ENCODE measurements at places on chromosomes 3 and 15.

GRCh38 chr3:8460815-8461456 is 40.7 kb upstream of the LMCD1 start:
- no peak for DNase-seq

DNA sequence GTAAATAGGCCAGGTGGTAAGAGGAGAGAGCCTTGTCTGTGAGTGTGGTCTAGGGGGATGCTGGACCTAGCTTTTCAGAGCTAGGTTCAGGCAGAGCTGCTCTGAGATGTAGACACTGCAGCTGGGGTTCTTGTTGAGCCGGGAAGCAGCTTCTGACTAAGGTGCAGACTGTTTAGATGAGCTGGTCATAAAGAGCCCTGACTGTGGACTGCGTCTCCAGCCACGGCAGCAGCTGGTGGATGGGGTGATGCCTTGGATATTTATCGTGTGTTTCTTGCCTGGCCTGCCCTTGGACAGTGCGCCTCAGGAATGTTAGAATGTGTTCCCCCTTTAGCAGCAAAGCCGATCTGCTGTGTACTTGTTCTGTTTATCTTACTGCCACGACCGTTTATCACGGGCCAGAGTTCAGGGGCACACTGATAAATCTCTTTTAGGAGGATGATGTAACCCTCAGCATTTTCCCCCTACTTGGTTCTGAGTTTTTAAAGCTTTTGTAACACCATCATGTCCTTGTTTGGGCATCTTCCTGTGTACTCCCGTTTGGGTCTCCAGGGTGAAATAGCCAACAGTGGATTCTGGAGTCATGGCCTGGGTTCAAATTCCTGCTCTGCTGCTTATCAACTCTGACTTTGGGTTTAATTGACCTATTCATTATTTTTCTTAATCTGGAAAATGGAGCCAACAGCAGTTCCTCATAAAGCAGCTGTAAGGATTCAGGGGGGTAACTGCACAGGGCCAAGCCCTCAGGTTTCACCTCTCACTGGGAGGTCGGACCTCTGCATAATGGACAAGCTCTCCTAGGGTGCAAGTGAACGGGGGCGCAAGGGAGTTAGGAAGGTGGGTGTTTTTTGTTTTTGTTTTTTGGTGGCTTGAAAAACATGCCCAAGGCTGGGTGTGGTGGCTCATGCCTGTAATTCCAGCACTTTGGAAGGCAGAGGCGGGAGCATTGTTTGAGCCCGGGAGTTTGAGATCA is 51.4 kb downstream of the FLNB start:
- no peak for DNase-seq

- DNase-seq = no peak
Measured at GRCh38 chr3:16906682-16907081, 21.9 kb downstream of the PLCL2 start.

GRCh38 chr3:43770426-43771103 is 79.8 kb downstream of the ABHD5 start:
- no peak for DNase-seq

DNA sequence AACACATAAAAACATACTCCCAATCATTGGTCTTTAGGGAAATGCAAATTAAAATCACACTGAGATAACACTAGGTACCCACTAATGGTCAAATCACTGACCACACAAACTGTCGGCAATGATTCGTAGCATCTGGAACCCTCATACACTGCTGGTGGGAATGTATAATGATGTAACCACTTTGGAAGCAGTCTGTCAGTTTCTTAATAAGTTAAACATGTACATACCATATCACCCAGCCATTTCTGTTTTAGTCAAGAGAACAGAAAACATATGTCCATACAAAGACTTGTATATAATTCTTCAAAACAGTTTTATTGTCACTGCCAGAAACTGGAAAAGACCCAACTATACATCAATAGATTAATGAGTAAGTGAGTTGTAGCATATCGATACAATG is 63.3 kb upstream of the LRRC3B start:
- DNase-seq = no peak

DNA sequence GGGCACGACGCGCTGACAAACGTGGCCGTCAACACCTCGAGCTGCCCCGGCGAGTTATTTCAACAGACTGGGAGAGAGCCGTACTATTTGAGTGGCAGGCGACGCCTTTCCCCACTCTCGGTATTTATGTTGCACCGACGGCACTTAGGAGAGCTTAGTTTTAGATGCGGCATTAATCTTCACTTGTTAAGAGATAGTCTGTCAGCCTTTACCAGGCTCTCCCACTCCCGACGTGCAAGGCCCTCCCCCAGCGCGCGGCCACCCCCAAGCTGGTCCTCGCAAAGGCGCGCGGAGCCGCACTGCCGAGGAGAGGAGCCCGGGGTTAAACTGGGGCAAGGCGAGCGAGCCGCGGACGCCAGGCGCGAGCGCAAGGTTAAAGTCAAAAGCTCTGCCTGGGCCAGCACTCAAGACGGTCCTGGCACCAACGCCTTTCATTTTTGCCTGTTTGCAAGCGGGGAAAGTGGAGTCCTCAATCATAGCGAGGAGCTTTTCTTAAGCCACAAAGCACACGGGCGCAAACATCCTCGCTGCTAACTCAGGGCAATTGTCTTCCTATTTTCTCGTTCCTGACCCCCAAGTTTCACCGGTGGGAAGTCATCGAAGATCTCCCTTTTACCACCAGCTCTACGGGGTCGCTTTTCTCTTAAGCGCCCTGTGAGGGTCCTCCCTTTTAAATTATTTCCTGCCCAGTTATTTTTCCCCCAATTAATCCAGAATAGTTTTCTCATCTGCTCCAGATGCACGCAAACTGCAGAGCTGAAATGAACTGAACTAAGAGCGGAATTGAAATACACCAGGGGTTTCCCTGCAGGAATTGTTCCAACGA is 86.6 kb downstream of the NR2F2 start:
- DNase-seq = no peak

DNA sequence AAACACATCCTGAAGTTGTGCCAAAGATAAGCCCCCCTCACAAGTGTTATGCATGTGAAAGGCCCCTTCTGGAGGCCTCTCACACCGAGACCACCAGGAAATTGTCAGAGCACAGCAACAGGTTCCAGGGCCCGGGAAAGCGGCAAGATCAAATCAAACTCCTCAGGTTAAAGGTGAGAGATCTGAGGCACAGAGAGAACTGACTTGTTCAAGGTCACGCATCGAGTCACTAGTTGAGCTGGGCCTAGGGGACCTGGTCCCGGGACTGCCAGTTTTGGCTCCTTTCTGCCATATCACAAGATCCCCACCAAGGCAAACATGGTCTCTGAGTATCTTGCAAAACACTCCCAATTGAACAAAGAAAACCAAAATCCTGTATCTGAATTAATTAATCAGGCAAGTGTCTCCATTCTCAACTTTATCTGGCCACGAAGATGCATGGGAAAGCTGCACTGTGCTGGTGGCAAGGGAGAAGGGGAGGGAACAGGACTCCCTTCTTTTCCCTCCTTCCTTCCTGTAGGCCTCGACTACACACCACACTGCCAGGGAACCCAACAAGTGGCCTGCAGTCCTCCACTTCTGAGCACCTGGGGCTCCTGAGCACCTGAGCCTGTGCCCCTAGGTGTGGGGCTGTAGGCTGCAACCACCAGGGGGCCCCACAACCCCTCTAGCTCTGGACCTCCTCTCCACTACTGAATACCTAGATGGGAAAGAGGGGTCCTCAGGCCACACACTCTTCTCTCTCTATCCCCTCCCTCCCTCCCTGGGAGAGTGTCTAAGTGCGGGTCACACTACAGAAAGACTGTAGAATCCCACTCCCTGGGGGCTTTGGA is 37.3 kb downstream of the ANP32A start:
- peak; percentile 41 for DNase-seq

DNA sequence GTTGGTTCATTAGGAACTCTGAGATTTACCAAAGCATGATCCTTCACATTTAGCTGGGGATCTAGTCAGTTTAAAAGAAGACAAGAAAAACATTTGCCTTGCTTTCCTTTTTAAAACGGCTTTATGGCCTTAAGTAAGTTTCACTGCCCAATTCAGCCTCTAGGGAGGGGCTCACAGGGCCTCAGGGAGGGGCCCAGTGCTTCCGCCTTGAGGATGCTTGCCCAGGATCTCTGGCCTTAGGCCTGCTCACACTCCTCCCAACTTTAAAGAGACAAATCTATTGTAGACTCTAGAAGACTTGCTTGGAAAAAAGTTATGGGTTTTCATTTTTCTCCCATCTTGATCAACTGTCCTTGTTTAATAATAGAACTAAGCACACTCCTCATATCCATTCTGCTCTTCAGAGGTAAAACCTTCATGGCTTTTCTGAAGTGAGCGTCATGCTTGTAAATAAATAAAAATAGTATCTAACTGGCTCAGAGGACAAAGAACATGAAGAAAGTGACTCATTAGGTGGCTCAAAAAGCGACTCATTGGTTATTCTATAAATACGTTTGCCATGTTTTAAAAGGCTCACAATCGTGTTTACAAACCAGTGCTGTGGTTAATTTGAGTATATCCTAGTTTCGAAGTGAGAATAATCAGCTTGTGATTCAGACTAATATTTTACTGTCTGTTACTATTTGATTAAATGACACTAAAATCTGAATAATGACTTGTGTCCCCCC is 13.7 kb downstream of the PDHB start:
- no peak for DNase-seq

GRCh38 chr15:37031198-37031597 is 69.2 kb downstream of the MEIS2 start:
- no peak for DNase-seq

DNA sequence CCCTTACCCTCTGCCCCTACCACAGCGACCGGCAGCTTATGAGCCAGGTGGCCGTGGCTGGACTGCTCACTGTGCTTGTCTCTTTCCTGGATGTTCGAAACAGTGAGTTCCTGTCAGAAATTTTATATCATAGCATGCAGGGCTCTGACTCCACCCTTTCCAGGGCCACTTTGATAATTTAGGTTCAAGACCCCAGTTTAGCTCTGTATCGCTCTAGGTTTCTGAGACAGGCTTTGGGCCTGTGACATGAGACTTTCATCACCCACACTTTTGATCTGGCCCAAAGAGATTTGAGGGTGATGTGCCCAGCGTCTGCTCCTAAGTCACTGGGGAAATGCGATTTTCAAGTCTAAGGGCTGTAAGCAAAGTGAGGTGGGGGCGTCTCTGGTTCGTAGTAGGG is 6.5 kb upstream of the EIF4G1 start:
- no peak for DNase-seq

DNA sequence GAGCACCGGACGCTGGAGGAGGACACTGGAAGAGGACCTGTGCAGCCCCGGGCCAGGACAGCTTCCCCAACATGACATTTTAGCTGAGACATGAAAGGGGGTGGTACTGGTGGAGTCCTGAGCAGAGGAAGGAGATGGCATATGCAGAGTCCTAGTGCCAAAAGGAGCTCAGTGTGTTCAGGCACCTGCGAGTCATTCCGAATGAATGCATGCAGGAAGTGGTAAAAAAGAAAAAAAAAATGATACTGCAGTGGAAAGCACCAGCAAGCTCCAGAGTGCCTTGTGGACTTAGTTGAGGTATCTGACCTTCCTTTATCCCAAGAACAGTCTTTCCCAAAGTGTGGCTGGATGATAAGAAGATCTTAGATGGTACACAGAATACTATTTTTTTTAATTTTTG is 6.6 kb upstream of the ZNF148 start:
- DNase-seq = no peak
